Caki2 (cell line): ENCODE measurements at places on chromosomes 1 and 21. TPM values are rescaled to one million over a fixed set of nuclear protein-coding genes. Genes with fewer than 3 reads are reported as not detected.

Gene IL12RB2
- not detected in 2 replicates for total RNA-seq

Gene SLC25A34
- 0.07 and 1.0 TPM in 2 replicates for total RNA-seq

Gene RAP1GAP
- 23.7 and 40.1 TPM in 2 replicates for total RNA-seq

Gene NID1
- 0.37 and 1.2 TPM in 2 replicates for total RNA-seq

Gene F11R
- 17.4 and 41.5 TPM in 2 replicates for total RNA-seq

DNA sequence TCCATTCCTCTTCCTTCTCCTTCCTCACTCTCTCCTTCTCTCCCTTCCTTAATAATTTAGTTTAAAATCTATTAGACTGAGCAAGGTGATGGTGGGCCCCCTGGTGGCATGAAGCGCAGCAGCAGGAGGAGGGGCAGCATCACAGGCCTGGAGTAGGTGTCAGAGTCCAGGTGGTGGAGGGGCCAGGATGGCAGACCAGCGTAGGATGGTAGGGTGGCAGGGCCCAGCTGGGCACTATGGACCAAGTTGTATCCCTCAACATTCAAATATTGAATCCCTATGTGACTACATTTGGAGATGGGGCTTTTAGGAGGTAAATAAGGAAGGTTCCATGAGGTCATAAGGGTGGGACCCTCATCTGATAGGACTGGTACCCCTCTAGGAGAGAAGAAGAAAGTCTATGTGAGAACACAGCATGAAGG is 61.0 kb downstream of the WDR4 start:
- peak; percentile 30 for DNase-seq

DNA sequence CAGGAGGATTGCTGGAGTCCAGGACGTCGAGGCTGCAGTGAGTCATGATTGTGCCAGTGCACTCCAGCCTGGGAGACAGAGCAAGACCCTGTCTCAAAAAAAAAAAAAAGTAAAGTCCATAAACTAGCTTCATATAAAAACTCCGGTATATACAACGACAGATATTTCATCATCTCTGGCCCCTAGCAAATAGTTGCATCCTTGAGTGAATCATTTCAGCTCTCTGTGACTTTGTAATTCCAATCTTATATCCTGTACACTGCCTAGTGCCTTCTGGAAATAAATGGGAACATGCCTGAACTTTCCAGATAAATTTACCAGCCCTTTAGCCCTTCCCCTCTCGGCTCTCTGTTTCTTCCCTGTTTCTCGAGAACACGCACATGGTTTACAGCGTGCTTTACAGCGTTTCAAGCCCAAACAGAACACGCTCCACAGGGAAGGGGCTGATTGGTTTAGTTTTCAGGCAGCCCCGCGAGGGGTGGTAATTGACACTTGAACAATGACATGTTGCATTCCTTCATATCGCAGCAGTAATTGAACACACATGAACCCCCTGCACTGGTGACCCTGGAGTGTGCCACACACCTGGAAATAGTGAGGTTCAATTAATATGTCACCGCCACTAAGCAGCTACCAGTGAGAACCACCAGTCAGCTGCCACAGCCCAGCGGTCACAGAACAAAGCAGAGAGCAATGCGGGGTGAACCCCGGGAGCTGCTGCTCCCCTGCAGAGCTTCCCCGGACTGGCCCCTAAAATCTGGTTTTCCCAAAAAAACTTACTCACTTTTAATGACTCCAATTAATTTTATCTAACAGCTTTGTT is 35.7 kb upstream of the SIM2 start:
- no peak for DNase-seq

- DNase-seq = peak; percentile 68
Observed at GRCh38 chr1:33180911-33181890, 642 bp downstream of the TRIM62 start.

- no peak for DNase-seq
Observed at GRCh38 chr21:38067086-38067739, 151.0 kb upstream of the KCNJ6 start.

DNA sequence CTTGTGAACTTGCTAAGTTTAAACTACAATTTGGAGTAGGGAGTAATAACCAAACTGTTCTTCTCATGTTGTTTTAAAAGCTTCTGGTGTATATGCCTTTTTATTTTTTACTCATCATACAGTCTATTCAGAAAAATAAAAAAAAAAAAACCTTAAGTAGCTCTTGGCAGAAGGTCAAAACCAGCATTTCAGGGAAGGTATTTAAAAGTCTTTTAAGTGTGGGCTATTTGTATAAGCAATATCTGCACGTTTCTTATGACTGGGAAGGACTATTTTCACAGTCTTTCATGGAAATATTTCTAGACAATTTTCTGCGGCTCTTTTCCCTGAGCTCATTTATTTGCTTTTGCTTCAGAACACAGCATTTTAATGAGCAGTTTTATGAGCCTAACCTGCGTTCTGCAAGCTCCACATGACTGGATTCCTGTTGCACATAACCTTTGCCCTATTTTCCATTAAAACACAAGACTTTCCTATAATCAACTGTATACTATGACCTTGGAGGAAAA is 60.9 kb upstream of the C1orf105 start:
- peak; percentile 94 for DNase-seq

GRCh38 chr1:230824919-230825721 is 43.2 kb downstream of the C1orf198 start:
- DNase-seq = peak; percentile 58

GRCh38 chr1:59332983-59333382 is 36.1 kb downstream of the FGGY start:
- no peak for DNase-seq

DNA sequence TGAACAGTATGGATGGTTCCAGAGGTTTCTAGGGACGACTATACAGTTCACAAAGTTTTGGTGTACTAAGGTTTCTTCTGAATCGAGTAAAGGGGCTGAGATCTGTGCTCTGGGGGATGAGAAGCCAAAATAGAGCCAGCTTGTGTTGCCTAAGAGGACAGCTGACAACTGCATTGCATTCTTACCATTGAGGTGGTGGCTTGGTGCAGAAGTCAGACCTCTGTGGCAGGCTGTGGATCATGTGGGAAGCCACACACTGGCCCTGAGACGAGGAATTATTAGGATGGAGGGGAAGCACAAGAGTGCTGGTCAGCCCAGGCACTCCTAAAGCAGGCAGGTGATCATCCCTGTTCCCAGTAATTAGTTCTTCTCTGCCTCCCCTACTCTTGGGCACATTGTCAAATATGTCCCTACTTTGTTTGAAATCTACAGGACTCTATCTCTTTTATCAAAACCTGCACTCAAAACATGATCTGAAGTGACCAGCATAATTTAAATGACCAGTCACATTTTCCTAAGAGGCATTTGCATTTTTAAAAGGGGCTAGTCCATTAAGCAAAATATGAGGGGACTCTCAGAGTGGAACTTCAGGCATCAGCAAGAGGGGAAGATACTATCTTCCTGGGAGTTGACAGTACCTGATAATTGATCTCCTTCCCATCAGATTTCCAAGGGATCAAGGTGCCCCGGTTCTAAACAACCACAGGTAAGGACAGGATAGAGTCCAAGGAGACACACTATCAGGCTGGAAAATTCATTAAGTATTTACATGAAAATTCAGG is at the start of gene FCRLB:
Gene FCRLB, plus strand, starts transcription at position 589 of the 782 bp plus-strand sequence. CDS start 1,129 bp downstream, outside the sequence.
- no peak for DNase-seq

DNA sequence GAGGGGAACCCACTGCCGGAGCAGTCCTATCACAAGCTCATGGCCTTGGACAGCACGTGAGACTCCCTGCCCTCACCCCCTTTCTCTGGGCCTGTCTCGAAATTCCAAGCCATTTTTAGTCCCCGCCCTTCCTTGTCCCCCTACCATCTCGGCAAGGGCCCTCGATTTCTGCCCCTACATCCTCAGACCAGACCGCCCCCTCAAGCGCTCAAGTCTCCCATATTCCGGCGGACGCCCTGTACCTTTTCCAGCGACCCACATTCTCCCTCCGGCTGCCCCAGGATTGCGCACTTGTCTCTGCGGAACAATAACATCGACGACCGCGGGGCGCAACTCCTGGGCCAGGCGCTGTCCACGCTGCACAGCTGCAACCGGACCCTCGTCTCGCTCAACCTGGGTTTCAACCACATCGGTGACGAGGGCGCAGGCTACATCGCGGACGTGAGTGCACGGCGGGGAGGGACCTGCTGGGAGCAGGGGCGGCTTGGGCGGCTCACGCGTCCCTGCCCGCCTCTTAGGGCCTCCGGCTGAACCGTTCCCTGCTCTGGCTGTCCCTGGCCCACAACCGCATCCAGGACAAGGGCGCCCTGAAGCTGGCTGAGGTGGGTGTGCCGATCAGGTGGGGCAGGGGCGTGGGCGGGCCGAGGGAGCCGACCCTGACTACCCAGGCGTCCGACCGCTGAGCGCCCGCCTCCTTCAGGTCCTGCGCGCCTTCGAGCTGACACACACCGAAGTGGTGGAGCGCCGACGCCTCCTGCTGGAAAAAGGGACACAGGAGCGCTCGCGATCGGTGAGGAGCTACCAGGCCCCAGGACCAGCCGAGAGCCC is 7.0 kb downstream of the LRRC71 start:
- DNase-seq = peak; percentile 83

DNA sequence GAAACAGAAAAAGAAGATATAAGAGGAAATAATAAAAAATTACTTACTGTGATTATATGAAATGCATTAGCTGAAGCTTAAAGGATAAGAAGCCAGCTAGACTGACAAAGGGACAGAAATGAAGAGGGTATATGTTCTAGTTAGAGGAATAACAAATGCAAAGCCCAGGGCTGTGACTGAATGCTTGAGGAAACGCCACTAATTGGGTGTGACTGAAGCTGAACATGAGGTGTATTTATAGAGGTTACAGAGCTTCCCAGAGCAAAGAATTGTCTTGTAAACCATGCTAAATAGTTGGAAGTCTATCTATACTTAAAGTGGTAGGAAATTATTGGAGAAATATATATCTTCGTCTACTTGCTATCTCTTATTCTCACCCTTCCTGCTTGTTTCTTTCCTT is 77.7 kb upstream of the PLPPR5 start:
- DNase-seq = no peak

DNA sequence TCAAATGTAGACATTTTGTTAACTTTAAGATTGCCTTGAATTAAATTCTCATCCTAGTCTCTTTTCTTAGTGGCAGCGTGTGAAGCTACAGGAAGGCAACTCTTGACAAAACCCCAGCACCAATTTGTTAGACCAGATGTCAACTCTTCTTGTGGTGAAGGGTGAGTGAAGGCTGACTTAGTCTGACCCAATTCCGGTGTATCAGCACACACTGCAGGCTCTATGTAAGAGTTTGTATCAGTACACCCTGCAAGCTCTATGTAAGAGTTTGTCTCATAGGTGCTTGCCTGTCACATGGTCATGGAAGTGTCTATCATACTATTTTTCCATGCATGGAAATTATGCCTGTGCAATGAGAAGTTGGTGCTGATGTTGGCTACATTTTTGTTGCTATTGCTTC is 16.8 kb downstream of the CR2 start:
- DNase-seq = no peak

DNA sequence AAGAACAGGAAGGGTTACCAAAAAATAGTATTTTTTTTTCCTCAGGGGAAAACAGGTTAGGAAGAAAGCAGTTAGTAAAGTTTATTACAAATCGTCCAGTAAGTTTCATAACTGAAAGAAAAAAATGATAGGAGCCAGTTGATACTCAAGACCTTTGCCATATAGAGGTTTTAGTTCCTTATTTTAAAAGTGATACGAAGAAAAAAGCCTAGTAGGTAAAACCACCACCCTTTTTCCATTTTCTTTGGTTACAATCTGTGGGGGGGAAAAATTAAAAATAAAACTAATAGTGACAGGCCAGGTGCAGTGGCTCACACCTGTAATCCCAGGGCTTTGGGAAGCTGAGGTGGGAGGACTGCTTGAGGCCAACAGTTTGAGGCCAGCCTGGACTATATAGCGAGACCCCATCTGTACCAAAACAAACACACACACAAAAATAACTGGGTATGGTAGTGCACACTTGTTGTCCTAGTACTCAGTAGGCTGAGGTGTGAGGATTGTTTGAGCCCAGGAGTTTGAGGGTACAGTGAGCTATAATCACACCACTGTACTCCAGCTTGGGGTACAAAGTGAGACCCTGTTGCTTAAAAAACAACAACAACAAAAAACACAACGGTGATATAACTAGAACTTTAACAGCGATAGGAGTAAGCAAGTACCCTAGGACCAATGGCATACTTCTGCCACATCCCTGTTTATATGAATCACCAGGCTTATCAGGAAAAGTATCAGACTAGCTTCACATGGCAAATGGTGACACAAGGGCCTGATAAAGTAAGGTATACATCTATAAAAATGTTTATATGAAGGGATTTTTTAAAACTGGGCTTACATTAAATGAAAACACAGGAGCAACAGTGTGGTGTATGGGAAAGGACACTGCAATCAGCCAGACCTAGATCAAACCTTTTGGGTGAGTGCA is 5.4 kb downstream of the TMEM59 start:
- no peak for DNase-seq

DNA sequence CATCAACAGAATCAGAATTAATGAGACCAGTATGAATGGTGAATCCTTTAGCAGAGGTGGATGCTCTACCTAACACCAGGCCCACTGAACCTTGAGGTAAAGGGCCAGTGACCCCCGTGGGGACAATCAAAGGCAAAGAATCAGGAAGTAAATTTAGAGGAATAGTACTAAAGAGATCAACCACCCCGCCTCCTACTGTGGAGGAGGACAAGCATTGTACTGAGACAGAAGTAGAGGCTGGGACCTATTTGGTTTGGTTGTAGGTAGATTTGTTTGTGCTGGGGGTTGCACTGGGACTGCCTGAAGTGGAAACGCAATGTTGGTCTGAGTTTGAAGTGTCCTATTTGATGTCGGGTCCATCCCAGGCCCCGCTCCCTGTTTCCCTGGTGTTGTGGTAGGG is 9.5 kb downstream of the CD48 start:
- DNase-seq = no peak

GRCh38 chr21:28336314-28336713 is 656.4 kb downstream of the LTN1 start:
- DNase-seq = peak; percentile 39

- DNase-seq = peak; percentile 63
Observed at GRCh38 chr21:37266515-37267221, 466 bp downstream of the VPS26C start.

- DNase-seq = no peak
Observed at GRCh38 chr1:157085421-157085820, 14.2 kb downstream of the ETV3L start.

DNA sequence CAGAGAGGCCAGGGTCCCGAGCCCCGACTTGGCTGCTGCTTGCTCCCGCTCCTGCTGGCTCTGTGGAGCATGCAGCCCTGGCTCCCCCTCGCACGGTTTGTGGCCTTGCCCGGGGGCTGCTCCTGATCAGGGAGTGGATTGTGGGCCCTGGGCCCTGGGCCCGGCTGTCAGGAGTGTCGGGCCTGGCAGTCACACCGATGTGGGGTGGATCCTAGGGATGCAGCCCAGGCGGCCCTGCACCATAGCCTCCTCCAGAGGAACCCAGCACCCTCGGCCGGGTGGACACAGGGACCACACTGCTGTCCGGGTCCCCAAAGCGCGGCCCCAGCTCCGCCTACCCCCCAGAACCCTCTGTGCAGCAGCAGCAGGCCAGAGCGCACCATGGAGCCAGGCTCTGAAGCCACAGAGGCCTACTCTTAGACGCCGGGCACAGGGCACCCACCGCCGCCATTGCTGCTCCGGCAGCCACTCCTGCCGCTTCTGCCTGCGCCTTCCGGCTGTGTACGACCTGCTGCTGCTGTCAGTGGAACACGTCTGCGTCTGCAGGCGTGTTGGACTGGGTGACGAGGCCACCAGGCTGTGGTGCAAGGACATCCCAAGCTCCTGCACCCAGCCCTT is 9.4 kb downstream of the SLX9 start:
- DNase-seq = no peak

- DNase-seq = no peak
Observed at GRCh38 chr1:44227211-44227610, 13.9 kb downstream of the DMAP1 start.

GRCh38 chr1:198651650-198652400 is 13.0 kb downstream of the PTPRC start:
- no peak for DNase-seq
